Activated CD8-positive, alpha-beta T cell treated with anti-CD3 and anti-CD28 coated beads for 36 hours (primary cell): ENCODE measurements at places on chromosomes 7 and 10. TPM values are rescaled to one million over a fixed set of nuclear protein-coding genes. Genes with fewer than 3 reads are reported as not detected.

Gene FAM131B
- total RNA-seq, result 2.9 TPM

Gene SFTPA1
- total RNA-seq, result not detected

Gene PLAC9
- total RNA-seq, result not detected

Gene ERVW-1
- total RNA-seq, result not detected

Gene SPDYE2B
- total RNA-seq, result not detected

Gene OGDHL
- 0.40 TPM for total RNA-seq

Gene NPC1L1
- total RNA-seq, result 0.07 TPM

Gene SPDYE5
- 0.18 TPM for total RNA-seq

Gene NKX1-2
- not detected for total RNA-seq

Gene CALML5
- not detected for total RNA-seq

Gene AOAH
- 17.1 TPM for total RNA-seq

Gene TPST1
- 2.4 TPM for total RNA-seq

DNA sequence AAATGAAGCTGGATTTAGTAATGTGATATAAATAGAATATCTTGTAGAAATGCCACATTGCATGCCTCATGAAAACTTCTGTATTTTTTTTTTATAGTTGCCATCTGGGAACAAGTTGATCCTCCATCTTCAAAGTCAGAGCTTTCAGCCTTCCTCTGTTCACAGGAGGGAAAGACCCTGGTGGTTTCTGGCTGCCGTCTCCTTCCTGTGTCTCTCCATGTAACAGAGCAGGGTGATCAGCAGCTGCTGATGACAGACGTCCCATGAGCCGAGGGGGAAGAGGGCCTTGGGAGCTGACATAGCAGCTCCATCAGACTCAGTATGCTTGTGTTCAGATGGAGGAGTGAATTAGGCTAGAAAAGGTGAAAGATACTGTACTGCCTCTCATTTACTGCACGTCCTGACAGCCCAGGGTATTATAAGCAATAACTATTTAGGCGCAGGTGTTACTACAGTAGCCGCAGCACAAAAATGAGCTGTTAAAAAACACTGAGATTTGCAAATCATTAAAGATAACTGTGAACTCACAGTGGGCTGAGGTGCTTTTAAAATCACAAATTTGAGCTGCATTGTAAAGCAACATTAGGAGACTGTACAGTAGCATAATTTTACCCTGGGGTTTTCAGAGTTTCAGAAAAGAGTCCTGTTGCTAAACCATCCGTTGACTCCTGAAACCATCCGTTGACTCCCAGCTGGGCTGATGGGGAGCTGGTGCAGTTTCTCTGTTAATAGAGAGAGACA lies 103.3 kb downstream of the CFAP58 start:
- peak; percentile 16 for DNase-seq

GRCh38 chr10:88668465-88668864 lies 4.2 kb downstream of the LIPF start:
- DNase-seq, result no peak

GRCh38 chr7:96023387-96023786 lies 251.0 kb downstream of the DYNC1I1 start:
- no peak for DNase-seq

DNA sequence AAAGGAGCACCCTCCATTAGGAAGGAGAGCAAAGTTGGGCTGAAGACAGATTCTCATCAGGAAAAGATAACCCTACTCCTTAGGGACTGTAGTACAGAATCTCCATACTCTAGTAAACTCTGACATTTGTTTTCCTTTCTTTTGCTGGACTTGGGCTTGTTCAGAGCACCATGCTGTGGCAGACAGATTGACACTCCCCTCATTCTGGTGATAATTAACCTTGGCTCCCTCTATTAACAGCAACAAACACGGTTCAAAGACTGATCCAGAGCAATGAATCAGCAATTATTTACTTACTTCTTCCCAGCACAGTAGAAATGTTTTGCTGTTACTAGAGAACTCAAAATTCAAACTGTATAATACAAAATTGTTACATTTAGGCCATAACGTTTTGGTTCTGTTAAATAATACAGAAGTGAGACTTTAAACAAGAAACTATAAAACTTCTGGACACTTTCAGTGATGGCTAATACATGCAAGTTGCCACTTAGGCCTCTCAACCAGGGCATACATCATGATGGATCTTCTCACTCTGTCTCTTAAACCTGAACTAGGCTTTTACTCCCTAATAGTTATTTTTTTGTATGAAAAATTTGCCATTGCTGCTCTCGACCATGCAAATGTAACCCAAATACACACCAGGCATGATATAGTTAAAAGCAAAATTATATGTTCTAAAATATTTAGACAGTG lies 639.0 kb downstream of the IPMK start:
- DNase-seq, result no peak

DNA sequence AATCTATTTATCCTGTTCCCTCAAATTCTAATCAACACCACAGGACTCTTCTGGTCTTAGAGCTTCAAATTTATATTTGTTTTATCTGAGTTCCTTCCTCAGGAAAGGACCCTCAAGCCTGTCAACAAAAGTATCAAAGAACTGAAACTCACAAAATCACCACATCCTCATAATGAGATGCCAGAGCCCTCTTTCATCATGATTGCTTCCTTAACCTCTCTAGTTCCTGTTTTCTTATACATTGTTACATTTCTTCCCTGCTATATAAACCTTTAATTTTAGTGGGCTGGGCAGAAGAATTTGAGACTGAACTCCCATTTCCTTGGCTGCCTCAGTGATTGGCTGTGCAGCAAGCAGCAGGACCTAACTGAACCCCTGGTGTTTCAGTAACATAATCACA lies 189.7 kb downstream of the ZNF248 start:
- no peak for DNase-seq

- peak; percentile 53 for DNase-seq
These were observed 54.7 kb upstream of the SYPL1 start for GRCh38 chr7:106166651-106167342.

DNA sequence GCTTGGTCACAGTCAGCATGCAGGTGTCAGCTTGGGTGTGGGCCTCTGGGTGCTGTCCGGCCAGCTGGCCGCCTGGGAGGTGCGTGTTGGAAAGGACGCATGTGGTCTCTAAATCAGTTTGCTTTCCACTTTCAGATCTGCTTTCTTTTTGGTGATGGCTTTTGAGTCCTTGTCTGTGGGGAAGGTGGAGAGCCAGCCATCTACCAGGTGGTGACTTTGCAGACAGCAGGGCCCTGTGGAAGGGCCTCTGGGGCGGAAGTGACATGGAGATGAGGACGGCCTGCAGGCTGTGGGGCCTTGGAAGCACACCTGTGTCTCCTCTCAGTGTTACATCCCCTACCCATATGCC lies 59.4 kb downstream of the WDR37 start:
- DNase-seq, result no peak

DNA sequence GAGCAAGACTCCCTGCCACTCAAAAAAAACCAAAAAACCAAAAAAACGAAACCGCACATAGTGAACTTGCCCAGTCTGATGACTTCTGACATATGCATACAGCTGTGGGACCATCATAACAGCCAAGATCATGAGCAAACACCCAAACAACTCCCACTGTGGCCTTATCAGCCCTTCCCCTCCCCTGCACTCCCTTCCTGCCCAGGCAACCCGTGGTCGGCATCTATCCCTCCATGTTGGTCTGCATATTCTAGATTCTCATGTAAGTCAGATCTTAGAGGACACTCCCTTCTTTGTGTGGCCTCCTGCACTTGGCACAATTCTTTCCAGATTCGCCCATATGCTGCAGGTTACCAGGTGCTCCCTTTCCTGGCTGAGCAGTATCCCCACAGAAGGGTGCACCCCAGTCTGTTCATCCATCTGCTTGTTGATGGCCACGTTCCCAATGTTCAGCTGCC lies 72.8 kb downstream of the GNA12 start:
- DNase-seq, result no peak

DNA sequence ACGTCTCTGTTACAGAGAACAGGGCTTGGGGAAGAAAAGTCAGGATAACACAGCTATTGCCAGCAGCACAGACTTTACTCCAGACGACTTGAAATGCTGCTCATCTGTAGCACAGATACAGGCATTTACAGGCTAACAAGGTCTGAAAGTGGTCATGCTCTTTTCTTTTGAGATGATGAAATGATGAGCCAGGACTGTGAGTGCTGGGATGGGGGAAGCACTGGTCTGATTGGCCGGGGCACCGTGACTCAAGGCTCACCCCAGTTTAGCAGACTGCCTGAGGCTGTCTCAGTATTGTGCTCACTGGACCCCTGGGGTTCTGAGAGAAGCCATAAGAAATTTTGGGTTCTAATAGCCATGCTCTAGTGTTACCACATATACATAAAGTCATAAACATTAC lies 12.4 kb downstream of the SMKR1 start:
- DNase-seq, result no peak

GRCh38 chr10:111612273-111612672 lies 535.4 kb downstream of the ADRA2A start:
- no peak for DNase-seq

DNA sequence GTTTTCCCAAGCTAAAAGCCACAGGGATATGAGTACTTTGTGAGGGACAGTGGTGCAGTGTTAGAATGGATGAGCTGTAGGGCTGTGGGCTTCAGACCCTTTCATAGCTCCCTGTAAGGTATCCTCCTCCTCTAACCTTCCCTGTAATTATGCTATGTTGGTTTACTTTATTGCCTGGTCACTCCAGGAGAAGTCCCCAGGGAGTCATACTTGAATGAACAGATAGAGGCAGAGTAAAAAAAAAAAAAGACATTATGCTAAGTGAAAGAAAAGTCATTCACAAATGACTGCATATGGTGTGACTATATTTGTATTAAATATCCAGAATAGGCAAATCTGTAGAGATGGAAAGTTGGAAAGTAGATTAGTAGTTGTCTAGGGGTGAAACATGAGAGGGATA lies 434.4 kb downstream of the AUTS2 start:
- no peak for DNase-seq

GRCh38 chr7:102860351-102860811 lies 52.4 kb upstream of the LRRC17 start:
- DNase-seq, result no peak

GRCh38 chr7:87920578-87920977 lies 13.5 kb upstream of the ADAM22 start:
- no peak for DNase-seq

DNA sequence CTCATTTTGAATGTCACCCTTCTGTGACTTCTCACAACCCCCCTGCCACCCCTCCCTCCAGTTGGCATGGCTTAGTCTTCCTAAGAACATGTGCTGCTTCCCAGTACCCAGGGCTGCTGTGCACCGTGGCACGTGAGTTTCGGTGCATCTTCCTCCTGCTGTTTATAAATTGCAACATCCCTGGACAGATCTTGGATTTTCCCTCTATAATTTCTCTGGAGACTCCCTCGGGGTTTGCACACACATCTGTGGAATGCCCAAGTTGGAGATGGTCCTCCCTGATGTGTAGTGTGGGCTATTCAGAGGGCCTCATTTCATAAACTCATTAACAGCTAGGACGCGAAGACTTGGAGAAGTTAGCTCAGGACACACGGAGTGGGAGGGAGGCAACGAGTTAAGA lies 52.9 kb downstream of the IKZF1 start:
- no peak for DNase-seq

- no peak for DNase-seq
These were observed 2.2 kb downstream of the BHLHA15 start for GRCh38 chr7:98213296-98213887.

DNA sequence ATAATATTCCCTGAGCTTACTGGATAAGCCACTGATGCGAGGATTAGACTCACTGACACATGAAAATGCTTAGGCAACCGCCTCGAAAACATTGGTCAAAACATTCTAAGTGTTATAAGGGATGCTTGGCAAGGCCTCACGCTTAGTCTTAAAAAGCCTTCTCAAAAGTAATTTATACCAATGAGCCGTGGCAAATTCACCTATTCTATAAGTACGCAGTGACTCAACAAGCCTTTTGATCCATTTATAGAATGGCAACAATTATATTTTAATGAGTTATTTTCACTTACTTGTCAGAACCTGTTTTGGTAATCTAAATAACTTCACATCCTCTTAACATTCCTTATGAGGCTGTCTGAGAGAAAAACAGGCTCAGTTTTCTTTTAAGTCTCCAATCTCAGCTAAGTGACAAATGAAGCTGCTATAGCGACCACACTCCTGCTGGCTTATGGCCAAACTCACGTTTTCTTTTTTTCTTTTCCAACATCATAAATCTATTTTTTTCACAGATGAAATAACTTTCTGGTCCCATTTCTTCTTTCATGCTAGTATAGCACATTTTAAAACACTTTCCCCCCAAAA lies 121.2 kb upstream of the AFAP1L2 start:
- DNase-seq, result no peak

DNA sequence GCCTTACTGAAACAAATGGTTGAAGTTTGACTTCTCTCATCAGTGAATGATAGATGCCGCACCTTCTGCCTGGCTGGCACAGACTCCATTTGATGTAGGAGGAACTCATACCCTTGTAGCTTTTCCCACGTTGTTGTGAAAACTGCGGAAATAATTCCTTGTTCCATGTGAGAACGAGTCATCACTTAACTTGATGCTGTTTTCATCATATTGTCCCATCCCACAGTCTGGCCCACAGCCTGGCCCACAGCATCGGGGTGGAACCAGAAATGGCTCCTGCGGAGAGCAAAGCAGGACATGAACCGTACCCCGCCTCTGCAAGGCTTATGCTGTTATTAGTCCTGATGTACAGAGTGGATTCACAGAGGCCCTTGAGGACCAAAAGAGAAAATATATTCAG lies 587.0 kb downstream of the SDK1 start:
- DNase-seq, result no peak

DNA sequence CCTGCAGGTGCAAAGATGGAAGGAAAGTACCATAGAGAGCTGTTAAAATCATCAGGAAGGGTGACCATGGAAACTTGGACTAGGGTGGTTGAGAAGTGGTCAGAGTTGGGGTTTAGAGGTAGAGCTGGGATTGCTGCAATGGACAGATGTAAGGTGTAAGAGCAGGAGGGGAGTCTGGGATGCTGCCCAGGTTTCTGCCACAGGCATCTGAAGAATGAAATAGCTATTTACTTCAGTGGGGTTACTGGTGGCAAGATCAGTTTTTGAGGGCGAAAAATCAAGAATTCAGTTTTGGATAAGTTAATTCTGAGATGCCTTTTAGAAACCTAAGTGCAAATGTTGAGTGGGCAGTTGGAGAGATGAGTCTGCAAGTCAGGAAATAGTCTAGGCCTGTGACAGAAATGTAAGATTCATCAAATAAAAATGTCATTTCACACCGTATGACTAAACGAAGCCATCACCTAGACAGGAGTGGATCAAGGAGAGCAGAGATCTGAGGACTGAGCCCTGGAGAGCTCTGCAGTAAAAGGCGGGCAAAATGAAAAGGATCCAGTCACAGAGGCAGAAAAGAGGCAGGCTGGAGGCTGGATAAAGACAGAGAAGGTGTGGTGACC lies 22.7 kb upstream of the TOMM7 start:
- DNase-seq, result no peak

DNA sequence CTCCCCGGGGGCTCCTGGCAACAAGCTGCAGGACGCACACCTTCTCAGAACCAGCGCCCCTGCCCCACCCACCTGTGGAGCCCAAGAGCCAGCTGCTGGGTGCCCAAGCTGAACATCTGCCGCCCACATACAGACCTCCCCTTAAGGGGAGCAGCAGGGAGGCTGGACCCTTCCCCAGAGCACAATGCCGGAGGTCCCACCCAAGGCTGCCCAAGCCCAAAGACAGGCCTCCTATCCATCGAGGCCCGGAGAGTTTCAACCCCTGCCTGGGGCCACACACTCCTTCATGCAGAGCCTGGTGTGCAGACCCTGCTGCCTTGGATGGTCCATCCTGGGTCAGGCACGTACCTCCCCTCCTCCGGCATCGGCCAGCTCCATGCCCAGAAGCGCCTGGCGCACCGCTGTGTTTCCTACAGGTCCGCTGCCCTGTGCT lies 48.7 kb downstream of the VIPR2 start:
- no peak for DNase-seq
